ENCODE measurements at places on chromosomes 12 and 14.

DNA sequence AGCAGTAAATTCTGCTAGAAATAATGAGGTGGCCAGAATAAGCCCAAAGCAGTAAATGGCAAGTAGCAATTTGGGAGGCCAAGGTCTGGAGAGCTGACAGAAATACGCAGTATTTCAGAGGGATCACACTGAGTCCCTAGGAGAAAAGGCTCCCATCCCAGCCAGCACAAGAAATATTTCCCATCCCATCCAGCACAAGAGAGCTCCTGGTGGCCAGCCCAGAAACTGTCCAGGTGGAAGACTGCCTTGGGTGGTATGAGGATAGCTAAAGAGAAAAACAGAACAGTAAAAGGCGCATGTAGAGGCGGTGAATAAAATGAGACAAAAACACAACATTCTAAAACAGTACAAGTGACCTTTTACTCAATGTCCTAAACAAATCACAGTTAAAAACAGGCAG, 120.7 kb downstream of the HECTD4 start:
- DNase-seq, result no peak

GRCh38 chr12:14547571-14547970, 20.1 kb downstream of the PLBD1 start:
- no peak for DNase-seq

- no peak for DNase-seq
These were observed 65.8 kb downstream of the ITPK1 start for GRCh38 chr14:93049867-93050331.

DNA sequence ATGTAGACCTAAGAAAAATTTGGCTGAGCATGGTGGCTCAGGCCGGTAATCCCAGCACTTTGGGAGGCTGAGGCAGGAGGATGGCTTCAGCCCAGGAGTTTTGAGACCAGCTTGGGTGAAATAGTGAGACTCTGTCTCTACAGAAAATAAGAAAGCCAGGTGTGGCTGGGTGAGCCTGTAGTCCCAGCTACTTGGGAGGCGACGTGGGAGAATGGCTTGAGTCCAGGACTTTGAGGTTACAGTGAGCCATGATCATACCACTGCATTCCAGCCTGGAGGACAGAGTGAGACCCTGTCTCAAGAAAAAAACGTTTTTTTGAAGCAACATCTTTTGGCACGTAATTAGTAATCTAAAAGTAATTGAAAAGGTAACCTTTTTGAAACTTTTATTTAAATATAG, 70.9 kb downstream of the FERMT2 start:
- no peak for DNase-seq

DNA sequence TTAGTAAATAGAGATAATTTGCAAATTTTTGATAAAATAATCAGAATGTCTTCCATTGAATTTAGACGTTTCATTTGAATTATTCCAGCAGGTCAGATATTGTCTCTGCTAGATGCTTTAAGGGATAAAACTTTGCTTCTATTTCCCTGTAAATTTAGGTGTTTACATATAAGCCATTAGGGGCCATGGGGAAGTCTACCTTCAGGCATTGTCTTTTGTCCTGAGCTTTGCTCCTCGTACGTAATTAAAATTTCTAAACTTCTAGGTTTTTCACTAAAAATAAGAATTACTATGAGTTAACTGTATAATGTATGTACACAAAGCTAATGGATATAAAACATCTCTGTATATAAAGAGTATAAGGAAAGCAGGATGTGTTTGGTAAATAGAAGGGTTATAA, 24.1 kb upstream of the CD69 start:
- no peak for DNase-seq

GRCh38 chr12:65998536-65999530, 131.7 kb downstream of the LLPH start:
- DNase-seq, result no peak

DNA sequence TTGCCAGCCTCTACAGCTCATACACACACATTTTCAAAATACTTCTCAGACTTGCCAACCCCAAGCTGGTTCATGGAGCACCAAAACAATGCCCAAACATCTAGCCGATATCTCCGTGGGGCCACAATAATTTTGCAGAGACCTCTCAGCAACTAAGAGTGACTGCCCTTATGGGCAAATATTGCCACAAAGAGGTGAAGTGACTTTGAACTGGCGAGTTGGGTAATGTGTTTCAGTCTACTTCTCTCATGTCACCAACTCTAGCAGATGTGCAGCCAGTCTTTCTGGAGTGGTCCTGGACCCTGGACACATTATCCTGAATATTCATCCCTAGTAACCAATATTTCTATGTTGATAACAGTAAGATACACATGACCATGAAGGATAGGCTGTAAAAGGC, 290.3 kb downstream of the EMP1 start:
- DNase-seq, result no peak

DNA sequence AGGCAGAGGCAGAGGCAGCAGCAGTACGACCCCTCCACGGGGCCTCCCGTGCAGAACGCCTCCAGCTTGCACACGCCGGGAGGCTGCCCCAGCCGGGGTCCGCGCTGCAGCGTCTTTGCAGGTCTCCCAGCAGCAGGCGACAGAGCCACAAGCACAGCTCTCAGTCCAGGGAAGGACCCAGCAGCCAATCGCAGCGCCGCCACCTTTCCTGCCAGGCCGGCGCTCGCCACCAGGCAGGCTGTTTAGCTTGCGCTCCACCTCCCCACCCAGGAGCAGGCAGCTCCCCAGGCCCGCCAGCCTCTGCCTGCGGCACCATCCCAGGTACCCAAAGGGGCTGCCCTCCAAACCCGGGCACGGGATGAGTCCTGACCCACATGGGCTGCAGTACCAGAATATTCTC, 25.2 kb downstream of the DDX51 start:
- no peak for DNase-seq

GRCh38 chr14:72932893-72933292, 6.6 kb downstream of the DCAF4 start:
- no peak for DNase-seq

GRCh38 chr12:60834372-60834771, 1238.5 kb downstream of the SLC16A7 start:
- no peak for DNase-seq

DNA sequence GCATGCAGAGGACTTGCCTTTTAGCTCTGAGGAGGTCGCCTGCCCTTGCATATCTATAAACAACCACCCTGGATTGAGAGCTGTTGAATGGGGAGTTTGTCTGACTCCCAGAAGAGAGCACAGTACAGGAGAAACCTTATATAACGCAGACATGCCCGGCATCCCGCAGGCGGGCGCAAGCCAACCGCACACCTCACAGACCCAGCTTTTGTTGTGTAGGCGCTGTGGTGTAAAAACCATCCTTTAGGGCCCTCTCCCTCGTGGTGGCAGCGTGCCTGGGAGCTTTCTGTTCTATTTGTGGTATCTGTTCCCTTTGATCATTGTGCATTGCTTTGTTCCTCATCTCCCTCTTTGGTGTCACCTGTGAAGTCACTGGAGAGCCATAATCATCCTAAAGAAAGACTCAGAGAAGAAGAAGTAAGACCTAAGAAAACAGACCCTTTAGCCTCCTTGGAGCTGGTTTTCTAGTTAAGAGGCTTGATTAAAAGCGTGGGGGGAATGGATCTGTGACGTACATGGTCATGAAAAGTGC, 77.7 kb downstream of the ETV6 start:
- DNase-seq, result peak; percentile 77

DNA sequence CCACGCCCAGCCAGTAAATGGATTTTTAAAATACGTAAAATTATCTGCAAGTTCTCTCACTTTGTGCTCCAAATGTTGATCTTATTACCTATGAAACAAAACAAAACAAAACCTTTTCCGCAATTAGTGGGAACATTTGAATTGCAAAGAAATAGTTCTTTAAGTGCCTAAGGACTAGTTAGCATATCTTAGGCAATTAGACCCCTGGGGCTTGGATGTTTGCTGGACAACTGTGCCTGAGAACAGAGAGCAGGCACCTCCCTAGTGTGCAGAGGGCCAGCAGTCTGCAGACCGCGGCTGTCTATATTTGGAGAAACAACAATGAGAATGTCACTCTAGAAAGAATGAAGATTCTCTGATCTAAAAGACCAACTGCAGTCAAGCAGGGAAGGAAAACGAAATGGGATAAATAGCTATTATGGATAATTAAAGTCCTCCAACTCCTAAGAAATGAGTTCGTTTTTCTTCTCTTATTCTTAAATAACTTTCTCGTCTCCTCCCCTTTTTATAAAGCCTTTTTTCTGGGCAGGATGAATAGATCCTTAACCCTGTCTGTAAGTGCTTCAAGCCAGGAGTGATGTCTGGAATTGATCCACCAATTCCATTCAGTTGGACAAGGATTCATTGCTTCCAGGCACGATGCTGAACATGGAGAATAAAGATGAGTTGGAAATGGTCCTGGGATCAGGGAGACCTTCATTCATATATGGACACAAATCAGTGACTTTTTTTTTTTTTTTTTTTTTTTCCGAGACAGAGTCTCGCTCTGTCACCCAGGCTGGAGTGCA, 16.2 kb downstream of the SLC17A8 start:
- no peak for DNase-seq

DNA sequence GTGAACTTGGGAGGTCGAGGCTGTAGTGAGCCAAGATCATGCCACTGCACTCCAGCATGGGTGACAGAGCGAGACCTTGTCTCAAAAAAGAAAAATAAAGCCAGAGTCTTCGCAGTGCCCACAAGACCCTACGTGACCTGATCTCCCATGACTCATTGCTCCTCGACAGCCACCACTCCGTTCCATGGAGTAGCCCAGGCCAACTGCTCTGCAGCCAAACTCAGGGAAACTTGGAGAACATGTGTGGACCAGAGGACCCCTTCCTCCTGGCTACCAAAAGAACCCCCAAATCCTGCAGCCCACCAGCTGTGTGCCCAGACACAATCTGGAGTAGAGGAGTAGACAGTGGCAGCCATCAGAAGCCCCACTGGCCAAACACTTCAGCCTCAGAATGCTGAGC, 32.1 kb upstream of the PPP2R5C start:
- no peak for DNase-seq

DNA sequence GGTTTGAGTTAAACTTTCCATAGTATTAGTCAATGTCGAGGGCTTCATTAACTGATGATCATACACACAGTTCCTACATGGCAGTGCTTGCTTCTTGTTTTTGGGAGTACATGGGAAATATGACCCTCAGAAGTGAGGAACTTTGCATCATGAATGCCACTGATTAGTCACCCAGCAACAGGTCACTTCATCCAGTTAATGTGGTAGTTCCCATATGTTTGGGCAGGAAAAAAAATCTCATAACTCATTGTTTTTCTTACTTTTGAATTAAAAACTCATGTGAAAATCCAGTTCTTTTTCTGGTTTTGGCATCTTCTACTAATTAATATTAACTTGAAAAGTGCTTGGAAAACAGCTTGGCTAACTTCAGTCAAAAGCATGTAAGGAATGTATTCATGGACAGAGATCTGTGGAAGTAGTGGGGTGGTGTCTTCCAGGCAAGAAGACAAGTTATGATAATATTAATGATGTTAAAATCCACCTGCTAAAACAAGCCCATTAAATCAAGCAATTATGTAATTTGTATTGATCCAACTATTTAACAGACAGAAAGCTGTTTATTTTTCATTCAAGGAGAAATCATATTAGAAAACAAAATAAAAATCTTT, 309.1 kb upstream of the NAV3 start:
- DNase-seq, result no peak

DNA sequence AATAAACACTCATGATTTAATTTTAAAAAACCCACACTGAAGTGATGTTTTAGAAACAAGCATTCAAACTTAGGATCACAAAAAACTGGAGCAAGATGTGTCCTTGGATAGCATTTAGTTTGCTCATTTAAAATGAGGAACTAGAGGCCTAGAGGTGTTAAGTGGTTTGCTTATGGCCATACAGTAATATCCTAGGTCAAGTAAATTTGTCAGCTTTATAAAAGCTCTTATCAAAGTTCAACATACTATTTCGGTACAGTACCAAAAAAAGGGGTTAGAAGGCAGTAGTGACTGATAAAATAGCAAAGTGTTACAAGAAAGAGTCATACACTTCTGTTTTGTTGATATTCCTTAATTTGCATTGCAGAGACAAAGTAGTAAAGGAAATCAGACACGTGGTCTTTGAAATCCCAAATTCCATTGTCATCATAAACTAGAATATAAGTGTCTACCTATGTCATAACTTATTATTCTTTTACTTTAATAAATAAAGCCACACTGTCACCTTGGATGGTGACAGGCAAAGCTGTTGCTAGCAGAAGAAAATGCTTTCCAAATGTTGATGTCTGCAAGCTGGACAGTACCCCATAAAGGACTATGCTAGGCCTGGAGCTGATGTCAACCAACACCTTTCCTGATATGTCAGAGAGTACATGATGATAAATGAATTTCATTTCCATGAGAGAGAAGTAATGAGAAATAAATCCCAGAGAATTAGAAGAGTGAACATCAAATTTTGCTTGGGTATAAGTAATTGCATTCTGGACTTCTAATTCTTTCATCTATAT, 17.6 kb upstream of the SRP54 start:
- DNase-seq, result no peak

DNA sequence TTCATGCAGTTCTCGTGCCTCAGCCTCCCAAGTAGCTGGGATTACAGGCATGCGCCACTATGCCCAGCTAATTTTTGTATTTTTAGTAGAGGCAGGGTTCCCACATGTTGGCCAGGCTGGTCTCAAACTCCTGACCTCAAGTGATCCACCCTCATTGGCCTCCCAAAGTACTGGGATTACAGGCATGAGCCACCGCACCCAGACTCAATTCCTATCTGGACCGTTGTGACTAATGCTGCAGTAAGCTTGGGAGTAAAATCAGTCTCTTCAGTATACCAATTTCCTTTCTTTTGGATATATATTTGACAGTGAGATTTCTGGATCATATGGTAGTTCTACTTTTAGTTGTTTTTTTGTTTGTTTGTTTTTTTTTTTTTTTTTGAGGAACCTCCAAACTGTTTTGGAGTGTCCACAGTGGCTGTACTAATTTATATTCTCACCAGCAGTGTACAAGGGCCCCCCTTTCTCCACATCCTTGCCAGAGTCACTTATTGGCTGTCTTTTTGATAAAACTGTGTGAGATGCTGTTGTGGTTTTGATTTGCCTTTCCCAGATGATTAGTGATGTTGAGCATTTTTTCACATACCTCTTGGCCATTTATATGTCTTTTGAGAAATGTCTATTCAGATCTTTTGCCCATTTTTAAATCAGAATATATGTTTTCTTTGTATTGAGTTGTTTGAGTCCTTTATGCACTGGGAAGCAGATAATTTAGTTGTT, 37.3 kb upstream of the EVL start:
- DNase-seq, result no peak
